ENCODE measurements at places on chromosomes 1 and 21. TPM values are rescaled to one million over a fixed set of nuclear protein-coding genes. Genes with fewer than 3 reads are reported as not detected.

GRCh38 chr1:20151906-20152598 lies 12.9 kb downstream of the PLA2G2F start:
- peak; percentile 94 for ATAC-seq

DNA sequence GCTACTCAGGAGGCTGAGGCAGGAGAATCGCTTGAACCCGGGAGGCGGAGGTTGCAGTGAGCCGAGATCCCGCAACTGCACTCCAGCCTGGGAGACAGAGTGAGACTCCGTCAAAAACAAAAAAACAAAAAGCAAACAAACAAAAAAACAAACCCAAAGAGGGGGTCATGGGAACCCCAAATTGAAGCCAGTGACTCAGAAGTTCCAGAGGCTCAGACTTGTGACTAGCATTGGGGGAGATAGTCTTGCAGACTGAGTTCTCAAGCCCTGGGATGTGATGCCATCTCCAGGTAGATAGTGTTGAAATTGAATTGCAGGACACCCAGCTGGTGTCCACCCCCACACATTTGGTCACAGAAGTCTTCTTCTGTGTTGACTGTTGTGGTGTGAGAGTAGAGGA lies 24.9 kb upstream of the ENO1 start:
- ATAC-seq: peak; percentile 8

- no peak for ATAC-seq
These were observed 138.9 kb downstream of the HMGB4 start for GRCh38 chr1:34002810-34003209.

DNA sequence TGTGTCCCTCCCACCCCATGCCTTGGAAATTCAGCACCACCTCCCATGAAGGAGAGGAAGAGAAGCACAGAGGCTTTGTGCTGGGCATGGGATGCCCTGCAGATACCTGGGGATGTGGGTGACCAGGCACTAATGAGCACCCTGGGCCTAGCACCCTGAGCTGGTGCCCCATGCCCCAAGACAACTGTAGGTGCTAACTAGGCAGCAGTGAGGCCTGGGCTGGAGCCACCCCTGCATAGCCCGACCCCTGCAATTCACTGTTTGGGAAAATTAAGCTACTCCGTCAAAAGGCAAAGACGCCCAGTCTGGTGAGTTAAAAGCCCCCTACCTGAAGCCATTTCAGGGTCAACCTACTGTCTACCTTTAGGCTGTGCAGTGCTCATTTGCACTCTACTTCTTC lies 5.4 kb downstream of the KCNA2 start:
- ATAC-seq: no peak

GRCh38 chr1:179810367-179810715 lies 67.2 kb downstream of the FAM163A start:
- ATAC-seq: no peak

GRCh38 chr21:41481191-41481590 lies 26.8 kb downstream of the TMPRSS2 start:
- no peak for ATAC-seq

DNA sequence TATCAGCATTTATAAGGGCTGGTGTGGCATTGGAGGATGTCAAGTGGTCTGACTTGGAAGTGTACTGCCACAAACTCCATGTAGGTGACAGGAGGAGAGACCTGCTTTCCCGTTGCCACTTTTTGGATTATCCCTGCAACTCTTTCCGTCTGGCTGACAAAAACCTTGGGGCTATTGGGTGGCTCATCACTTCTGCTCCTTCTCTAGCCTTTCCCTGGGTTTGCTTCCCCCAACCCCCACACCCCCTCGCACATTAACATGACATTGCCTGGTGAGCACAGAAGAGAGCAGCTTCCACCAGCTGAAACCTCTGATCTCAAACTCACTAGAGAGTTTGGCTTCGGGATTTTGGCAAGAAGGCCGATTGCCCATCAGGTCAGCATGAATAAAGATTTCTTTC lies 39.2 kb downstream of the PROX1 start:
- ATAC-seq: no peak

GRCh38 chr1:175272361-175272760 lies 79.8 kb upstream of the KIAA0040 start:
- ATAC-seq: no peak

DNA sequence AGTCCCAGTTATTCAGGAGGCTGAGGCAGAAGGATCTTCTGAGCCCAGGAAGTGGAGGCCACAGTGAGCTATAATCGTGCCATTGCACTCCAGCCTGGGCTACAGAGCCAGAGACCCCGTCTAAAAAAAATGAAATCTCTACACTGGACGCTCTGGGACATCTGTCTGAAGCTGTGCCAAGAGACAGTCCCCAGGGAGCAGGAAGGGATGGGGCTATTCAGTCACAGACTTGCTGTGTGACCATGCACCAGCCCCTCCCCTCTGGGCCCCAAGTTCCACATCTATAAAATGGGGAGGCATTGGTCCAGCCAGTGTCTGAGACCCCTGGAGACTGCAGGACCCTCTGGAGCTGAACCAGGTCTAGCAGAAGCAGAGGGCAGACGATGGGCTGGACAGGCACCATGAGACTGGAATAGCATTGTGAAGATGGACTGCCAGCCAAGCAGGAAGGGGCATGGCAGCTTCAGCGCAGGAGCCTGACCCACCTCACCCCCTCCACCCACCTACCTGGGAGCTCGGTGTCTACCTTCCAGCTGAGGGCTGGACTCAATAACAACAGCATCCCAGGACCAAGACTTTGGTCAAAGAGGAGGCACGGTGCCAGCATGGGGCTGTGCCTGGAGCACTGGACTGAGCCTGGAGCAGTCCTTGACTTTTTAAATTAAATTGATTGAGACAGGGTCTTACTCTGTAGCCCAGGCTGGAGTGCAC lies 1.4 kb downstream of the TMEM54 start:
- ATAC-seq: no peak

- ATAC-seq: no peak
These were observed 144.1 kb downstream of the CDC42BPA start for GRCh38 chr1:227174164-227174563.

GRCh38 chr1:206893380-206893779 lies 3.9 kb upstream of the IL24 start:
- ATAC-seq: no peak

- no peak for ATAC-seq
These were observed 14.1 kb downstream of the ADGRB2 start for GRCh38 chr1:31749785-31750735.

DNA sequence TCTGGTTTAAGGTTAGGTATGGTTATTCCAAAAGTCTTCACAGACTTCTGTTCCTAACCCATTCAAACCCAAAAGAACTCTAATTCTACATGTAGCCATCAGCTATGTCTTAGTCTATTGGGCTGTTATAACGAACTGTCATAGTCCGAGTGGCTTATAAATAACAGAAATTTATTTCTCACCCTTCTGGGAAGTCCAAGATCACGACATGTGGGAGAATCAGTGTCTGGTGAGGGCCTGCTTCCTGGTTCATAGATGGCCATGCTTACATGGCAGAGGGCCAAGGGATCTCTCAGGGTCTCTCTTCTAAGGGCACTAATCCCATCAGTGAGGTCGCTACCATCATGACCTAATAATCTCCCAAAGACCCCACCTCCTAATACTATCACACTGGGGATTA lies 103.0 kb upstream of the PPP2R5A start:
- ATAC-seq: no peak

DNA sequence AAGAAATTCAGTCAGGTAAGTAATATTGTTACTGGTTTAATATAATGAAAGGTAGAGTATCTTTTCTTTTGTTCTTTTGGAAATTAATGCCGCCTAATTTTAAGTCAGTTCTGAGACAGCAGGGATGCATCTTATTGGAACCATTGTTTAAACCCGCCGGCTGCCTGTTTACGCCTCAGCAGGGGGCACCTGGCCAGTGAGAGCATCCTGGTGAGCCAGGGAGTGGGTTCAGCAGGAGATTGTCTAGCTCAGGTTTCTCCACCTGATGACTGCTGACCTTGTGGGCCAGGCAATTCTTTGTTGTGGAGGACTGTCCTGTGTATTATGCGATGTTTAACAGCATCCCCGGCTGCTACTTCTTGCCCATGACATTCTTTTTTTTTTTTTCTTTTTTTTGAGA lies 30.2 kb downstream of the CHAF1B start:
- no peak for ATAC-seq

Gene ARMH1
- total RNA-seq: 10.7 TPM

Gene IL19
- not detected for total RNA-seq

Gene C8B
- total RNA-seq: not detected

Gene HJV
- total RNA-seq: not detected

Gene CRP
- not detected for total RNA-seq

Gene CLDN19
- total RNA-seq: not detected

Measured in activated T-helper 17 cell treated with anti-CD3 and anti-CD28 coated beads, Interleukin-2, amount 50 U/mL, for 72 hours (primary cell).